ENCODE measurements at places on chromosomes 2 and 18.

DNA sequence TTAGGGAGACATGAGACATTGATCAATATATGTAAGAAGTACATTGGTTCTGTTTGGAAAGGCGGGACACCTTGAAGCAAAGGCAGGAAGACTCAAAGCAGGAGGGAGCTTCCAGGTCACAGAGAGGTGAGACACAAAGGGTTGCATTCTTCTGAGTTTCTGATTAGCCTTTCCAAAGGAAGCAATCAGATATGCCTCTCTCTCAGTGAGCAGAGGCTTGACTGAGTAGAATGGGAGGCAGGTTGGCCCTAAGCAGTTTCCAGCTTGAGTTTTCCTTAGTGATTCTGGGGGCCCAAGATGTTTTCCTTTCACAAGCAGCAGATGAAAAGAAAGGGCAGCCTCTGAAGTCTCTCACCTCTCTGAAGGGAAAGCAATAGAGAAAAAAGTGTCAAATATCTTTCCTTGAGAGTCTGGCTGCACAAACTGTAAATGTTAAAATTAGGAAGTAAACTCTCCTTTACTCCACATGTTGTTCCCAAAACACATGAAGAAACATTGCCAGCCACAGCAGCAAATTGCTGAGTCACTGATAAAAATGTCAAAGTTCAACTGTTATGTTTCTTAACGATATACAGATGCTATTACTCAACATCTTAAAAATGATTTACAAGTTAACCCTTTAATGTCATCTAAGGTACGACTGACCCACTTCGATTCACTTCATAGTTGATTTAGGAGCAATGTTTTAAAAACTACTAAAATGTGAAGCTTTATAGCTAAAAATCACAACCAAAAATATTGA is 40.3 kb downstream of the CYB5A start:
- peak overlapping the region; percentile 22 for H3K27ac ChIP-seq
- H3K4me3 ChIP-seq = no peak overlapping the region
- DNase-seq = no peak
- H3K4me1 ChIP-seq = peaks cover 2% of the 10 kb centered on the region
- H3K36me3 ChIP-seq = no peaks in the 10 kb centered on the region

DNA sequence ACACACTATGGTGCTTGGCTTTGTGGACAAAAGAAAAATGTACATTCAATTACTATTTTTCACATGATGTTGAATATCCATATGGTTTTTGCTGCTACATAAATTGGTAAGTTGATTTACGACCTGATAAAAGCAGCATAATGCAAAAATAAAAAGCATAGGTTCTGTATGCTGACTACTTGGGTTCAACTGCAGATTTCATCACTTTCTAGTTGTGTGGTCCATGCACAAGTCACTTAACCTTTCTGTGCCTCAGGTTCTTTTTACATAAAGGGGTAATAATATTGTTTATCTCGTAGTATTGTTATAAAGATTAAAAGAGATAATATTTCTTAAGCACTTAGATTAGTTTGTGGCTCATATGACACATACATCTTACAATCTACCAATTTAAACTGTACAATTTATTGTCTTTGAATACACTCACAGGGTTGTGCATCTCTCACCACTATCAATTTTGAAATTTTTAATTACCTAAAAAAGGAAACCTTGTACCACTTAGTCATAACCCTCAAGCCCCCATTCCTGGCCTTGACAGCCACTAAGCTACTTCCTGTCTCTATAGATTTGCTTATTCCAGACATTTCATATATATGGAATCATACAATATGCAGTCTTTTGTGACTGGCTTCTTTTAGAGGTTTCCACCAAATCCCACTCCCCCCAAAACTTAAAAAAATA is 1443.9 kb downstream of the SUCLG1 start:
- no peaks in the 10 kb centered on the region for H3K27me3 ChIP-seq
- H3K4me1 ChIP-seq = no peaks in the 10 kb centered on the region
- H3K27ac ChIP-seq = no peak overlapping the region
- H3K36me3 ChIP-seq = no peaks in the 10 kb centered on the region
- no peak overlapping the region for H3K4me3 ChIP-seq

DNA sequence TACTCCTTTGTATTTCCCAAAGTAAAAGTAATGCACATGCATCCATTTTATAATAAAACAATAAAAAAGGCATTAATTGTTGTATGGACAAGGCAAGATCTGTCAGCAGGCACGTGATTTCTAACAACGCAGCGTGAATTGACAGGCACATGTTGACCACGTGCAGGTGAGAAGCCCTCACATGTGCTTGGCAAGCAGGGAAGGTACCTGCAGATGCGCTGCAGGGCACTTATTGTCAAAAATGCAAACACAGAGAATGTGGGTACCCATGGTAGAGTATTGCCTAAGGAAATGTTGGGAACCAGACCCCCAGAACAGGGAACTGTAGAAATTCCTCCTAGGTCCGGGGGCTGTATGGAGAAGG is 515.0 kb upstream of the HS6ST1 start:
- no peaks in the 10 kb centered on the region for H3K27me3 ChIP-seq
- no peaks in the 10 kb centered on the region for H3K36me3 ChIP-seq
- H3K27ac ChIP-seq = no peak overlapping the region
- no peak overlapping the region for H3K4me3 ChIP-seq

DNA sequence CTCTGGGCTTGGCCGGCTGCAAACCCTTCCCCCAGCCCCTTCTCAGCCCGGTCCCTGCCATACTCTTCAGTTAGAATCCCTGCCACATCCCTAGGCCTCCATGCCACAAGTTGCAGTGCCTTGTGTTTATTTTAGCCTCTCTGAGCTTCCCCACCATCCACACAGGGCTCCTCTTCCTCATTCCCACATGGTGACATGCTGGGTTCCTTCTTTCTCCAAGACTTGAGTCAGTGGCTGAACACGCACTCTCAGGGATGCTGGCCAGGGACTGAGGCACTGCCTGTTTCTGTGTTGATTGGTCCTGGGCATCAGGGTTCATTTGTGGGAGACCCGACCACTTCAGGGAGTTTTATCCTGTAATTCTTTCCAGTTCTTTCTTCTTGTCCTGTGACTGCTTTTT is 56.3 kb downstream of the KCNS3 start:
- H3K36me3 ChIP-seq = no peaks in the 10 kb centered on the region
- no peak for DNase-seq
- H3K27me3 ChIP-seq = no peaks in the 10 kb centered on the region
- H3K4me3 ChIP-seq = no peak overlapping the region
- H3K4me1 ChIP-seq = no peaks in the 10 kb centered on the region

All from spleen (tissue), 13 donors.